Activated naive CD4-positive, alpha-beta T cell treated with anti-CD3 and anti-CD28 coated beads, Interleukin-2, amount 10 ng/mL, durations not matched to agents 7 days and 5 days (primary cell): ENCODE measurements at places on chromosomes 4 and X.

DNA sequence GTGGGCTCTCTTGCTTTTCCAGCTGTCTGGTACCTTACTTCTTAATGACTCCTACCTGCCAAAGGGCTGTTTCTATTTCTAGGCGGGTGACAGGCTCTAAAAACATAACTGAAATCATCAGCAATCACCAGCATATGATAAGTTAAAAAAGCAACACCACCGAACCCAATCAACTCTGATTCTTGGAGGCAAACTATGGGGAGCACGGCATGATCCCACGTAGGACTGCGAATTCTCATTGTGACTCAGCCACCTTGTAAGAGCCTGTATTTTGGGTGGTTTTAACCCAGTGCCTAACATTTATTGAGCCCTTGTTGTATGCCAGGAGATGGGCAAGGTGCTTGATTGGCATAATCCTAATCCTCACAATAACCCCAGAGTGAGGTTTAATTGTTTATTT, 156.8 kb downstream of the PACRGL start:
- no peak overlapping the region for H3K27ac ChIP-seq
- H3K36me3 ChIP-seq = no peaks in the 10 kb centered on the region
- H3K4me3 ChIP-seq = no peak overlapping the region
- H3K27me3 ChIP-seq = no peaks in the 10 kb centered on the region
- no peak for DNase-seq

- no peaks in the 10 kb centered on the region for H3K4me1 ChIP-seq
- H3K27me3 ChIP-seq = no peaks in the 10 kb centered on the region
- DNase-seq = no peak
- no peaks in the 10 kb centered on the region for H3K36me3 ChIP-seq
- H3K27ac ChIP-seq = no peak overlapping the region
Measured at GRCh38 chrX:112094729-112095128, 12.2 kb upstream of the TRPC5 start.

GRCh38 chr4:168605411-168605810, 108.6 kb downstream of the PALLD start:
- H3K36me3 ChIP-seq = no peaks in the 10 kb centered on the region
- H3K4me3 ChIP-seq = no peak overlapping the region
- no peak overlapping the region for H3K27ac ChIP-seq
- H3K27me3 ChIP-seq = peaks cover 5% of the 10 kb centered on the region
- no peaks in the 10 kb centered on the region for H3K4me1 ChIP-seq
- no peak for DNase-seq

GRCh38 chr4:95728145-95728544, 111.7 kb upstream of the PDHA2 start:
- no peaks in the 10 kb centered on the region for H3K27me3 ChIP-seq
- H3K36me3 ChIP-seq = no peaks in the 10 kb centered on the region
- no peaks in the 10 kb centered on the region for H3K4me1 ChIP-seq

- H3K27ac ChIP-seq = no peak overlapping the region
- no peaks in the 10 kb centered on the region for H3K36me3 ChIP-seq
- no peaks in the 10 kb centered on the region for H3K27me3 ChIP-seq
Measured at GRCh38 chrX:54066841-54067240, 22.6 kb upstream of the PHF8 start.
